OCI-LY7 (cell line): ENCODE measurements at places on chromosomes 6 and 20. TPM values are rescaled to one million over a fixed set of nuclear protein-coding genes. Genes with fewer than 3 reads are reported as not detected.

GRCh38 chr20:34579979-34580940, 21.7 kb downstream of the MAP1LC3A start:
- DNase-seq = peak; percentile 72

DNA sequence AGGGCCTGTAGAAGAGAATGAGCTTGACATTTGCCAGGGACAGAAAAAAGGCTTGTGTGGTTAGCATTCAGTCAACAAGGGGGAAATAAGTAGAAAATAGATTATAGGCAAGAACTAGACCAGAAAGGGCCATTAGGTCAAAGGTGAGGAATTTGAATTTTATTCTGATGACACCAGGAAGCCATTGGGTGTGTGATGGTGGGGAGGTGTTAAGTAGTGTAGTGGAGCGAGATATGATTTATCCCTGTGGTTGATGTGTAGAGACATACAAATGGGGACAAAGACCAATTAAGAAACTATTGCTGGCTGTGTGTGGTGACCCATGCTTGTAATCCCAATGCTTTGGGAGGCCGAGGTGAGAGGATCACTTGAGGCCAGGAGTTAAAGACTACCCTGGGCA, 11.0 kb downstream of the DSTN start:
- no peak for DNase-seq

DNA sequence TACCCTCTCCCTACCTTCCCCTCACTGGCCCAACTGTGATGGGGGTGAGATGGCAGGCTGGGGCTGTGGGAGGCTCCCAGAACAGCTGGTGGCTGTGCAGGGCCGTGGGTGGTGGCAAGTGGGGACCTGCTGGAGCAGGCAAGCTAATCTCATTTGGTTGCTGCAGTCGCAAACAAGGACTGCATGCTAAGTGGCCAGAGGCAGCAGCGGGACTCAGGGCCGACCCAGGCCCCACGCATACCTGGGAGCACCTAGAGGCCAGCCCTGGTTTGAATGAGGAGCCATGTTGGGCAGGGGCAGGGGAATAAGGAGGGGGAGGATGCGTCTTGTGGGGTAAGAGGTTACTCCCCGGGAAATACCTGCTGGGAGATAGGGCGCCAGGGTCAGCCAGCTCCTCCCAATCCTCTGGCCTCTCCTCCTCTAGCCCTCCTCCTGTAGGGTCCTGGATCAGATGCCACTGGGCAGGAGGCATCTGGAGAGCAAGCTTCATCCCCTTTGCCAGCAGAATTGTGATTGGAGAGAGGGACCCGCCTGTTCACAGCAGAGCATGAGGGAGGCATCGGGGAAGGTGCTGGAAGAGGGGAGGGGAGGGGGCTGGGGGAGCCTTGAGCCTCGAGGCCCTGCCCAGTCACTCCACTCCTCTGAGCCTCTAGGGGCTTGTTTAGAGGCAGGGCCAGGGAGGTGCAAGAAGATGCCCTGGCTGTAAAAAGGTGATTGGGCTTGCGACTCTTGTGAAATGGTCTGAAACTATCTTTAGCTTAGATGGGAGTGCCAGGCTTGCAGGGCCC, 24.3 kb upstream of the CDH22 start:
- no peak for DNase-seq

DNA sequence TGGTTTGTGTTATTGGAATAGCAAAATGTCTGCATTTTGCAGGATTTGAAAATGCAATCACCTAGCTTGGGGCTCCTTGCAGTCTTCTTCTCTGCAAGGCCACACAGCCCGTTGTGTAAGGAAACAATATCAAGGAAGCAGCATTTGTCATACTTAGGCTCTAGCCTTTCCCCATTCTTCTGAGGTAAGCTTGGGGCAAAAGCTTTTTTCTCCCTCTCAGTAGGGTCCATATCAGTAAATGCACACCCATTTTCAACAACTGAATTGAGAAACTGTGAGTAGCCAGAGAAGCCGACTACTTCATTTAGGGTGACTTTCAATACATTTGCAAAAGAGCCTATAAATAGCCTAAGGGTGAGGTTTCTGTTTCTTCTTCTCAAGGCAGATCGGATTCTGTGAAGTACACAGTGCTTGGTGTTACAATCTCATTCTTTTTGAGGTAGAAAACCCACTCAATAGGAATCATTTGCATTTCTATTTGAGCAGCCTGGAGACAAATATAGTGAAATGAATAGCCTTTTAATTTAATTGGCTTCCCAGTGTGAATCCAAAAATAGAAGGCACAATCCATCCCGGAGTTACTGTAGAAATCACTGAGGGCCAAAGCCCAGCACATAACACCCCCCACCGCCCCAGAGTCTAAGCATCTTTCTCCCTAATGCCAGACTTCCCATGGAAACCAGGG, 61.8 kb downstream of the BTBD3 start:
- DNase-seq = no peak

- peak; percentile 66 for DNase-seq
Measured at GRCh38 chr20:36202891-36203338, 33.4 kb upstream of the AAR2 start.

The MUC21 gene
- total RNA-seq = not detected in 2 replicates

GRCh38 chr20:49676581-49677291, 36.9 kb downstream of the B4GALT5 start:
- DNase-seq = no peak

DNA sequence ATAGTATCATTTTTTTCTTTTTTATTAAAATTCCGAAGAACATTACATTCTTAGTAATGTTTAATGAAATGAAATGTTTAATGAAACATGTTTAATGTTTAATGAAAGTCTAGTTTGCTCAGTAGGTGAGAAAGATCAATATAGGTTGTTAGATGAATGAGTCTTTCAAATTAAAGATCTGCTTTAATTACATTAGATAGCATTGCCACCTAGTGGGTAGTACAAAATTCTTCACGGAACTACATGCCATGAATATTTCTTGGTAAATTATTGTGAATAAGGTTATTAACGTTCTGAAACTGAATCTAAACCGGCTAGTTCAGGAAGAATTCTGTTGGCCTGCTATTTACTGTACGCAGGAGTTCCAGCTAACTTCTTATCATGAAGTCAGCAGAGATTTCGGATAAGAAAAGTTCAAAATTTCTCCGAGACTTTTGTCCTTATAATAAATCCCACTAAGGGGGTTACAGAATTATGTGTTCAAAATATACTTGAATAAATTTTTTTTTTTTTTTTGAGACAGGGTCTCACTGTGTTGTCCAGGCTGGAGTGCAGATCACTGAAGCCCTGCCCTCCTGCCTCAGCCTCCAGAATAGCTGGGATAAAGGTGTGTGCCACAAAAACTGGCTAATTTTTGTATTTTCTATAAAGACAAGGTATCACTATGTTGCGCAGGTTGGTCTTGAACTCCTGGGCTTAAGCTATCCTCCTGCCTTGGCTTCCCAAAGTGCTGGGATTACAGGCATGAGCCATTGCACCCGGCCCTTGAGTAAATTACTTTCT, 7.9 kb upstream of the GMNN start:
- peak; percentile 64 for DNase-seq

The EBF4 gene
- total RNA-seq = 2.6 and 4.4 TPM in 2 replicates

The WFDC12 gene
- total RNA-seq = not detected in 2 replicates

GRCh38 chr6:167855825-167856425, 29.2 kb downstream of the AFDN start:
- no peak for DNase-seq

The MRAP2 gene
- not detected in 2 replicates for total RNA-seq

The SLC2A10 gene
- not detected in 2 replicates for total RNA-seq

The ELOVL2 gene
- total RNA-seq = not detected in 2 replicates

DNA sequence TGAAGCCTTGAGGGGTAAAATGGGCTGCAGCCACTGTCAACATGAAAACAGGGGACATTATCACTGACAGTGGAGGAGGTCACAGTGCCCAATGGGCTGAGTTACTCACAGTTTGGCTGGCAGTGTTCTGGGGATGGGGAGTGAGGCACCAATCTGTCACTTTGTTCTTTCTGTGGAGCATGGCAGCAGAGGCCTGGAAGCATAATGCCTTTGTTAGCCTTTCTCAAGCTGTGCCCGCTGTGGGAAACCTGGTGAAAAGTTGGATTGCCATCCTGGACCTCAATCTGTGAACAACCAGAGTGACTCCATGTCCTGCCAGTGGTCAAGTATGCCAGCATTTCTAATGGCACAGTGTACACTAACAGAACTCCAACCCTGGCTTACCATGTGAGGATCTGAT, 143.6 kb downstream of the OR2B2 start:
- DNase-seq = no peak
